ENCODE measurements at places on chromosomes 3 and 15.

- H3K4me1 ChIP-seq, result peaks cover 31% of the 10 kb centered on the region
- DNase-seq, result no peak
- peaks cover 10% of the 10 kb centered on the region for H3K36me3 ChIP-seq
- H3K27ac ChIP-seq, result no peak overlapping the region
- no peak overlapping the region for H3K4me3 ChIP-seq
- no peaks in the 10 kb centered on the region for H3K27me3 ChIP-seq
Measured at GRCh38 chr3:128445357-128445756, 21.3 kb downstream of the DNAJB8 start.

DNA sequence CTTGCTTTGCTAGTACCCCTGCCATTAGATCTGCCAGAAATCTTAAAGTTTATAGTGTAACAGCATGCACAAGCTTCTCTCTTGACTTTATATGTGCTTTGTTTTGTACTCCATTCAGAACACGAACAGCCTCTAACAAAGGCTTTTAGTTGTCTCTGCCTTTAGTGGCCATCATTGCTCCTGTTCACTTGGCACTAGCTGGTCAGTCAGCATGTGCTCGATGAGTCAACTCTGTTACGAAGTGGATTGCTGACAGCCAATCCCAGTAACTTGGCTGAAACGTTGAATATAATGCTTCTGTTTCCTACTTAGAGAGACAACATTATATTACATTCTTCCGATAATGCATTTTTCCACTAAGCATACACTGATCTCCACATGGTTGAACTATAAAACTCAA lies 349.2 kb downstream of the NAALADL2 start:
- H3K4me3 ChIP-seq, result no peak overlapping the region
- H3K4me1 ChIP-seq, result no peaks in the 10 kb centered on the region
- H3K27ac ChIP-seq, result no peak overlapping the region
- no peaks in the 10 kb centered on the region for H3K36me3 ChIP-seq
- no peak for DNase-seq

DNA sequence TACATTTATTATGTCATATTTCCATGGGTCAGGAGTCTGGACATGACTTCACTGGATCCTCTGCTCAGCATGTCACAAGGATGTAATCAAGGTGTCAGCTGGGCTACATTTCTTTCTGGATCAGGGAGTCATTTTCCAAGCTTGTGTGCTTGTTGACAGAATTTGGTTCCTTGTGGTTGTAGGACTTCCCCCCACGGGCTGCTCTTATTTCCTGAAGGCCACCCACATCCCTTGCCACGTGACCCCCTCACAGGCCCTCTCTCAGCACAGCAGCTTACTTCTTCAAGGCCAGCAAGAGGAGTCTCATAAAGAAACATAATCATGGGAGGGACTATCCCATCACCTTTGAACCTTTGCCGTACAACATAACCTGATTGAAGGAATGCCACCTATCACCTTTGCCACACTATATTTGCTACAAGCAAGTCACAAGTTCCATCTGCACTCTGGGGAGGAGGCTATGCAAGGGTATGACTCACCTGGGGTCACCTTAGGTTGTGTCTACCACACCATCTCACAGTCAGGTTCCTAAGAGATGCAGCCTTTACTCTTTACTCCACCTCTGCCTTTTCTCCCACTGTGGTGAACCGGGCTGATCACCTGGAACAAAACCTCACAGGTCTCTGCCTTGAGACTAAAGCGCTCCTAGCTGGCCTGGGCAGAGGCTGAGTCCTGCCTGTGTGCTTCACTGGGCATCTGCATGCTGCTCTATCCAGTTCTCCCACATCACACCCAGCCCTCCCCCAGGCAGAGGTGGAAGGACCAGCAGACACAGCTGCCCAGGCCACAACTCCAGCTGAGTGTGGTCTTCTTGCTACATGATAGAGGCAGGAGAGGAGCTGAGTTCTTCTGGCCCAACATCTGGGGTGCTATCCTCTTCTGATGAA lies 13.5 kb downstream of the RAB6B start:
- H3K36me3 ChIP-seq, result no peaks in the 10 kb centered on the region
- no peaks in the 10 kb centered on the region for H3K27me3 ChIP-seq
- H3K4me3 ChIP-seq, result no peak overlapping the region
- H3K27ac ChIP-seq, result peak overlapping the region; percentile 30

DNA sequence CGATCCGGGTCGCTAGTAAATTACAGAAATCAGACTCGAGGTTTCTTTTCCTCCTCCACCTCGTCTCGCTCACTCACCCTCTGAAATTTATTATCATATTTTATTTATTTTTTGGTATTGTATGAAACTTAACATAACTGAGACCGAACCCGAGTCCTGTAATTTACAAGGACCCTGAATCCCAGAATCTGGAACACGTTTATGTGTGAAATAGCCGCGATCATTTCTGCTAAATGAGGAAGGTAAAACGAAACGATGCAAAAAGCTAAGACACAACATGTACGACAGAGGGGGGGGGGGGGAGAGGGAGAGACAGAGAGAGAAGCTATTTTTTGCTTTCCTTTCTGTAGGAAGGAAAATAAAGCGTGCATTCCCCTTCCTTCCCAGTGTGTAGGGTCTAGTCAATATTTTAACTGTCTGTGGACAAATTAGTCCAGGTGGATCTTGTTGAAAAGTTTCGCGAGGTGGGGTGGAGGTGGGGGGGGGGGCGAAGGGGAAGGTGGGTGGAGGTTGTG lies 1.6 kb downstream of the BBX start:
- H3K27me3 ChIP-seq, result no peaks in the 10 kb centered on the region
- peaks cover 30% of the 10 kb centered on the region for H3K4me1 ChIP-seq
- H3K4me3 ChIP-seq, result peak overlapping the region; percentile 94
- peak overlapping the region; percentile 92 for H3K27ac ChIP-seq
- H3K36me3 ChIP-seq, result peaks cover 9% of the 10 kb centered on the region

DNA sequence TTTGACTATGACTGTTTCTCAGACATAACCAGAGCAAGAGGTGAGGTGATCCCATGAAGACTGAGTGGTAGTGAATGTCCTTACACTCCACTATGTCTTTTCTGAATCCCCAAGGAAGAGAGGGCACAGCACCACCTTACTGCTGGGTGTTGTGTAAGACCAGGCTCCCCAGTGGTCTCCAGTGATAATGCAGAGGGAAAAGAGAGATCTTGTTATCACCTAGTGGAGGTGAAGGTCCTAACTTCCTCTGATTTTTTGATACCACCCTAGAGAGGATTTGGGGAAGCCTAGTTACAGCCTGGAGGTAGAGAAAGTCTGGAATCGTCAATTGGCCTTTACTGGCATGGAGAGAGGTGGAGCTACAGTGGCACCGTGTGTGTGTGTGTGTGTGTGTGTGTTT lies 288.0 kb upstream of the BCHE start:
- H3K27me3 ChIP-seq, result no peaks in the 10 kb centered on the region
- no peaks in the 10 kb centered on the region for H3K36me3 ChIP-seq
- H3K27ac ChIP-seq, result no peak overlapping the region

- DNase-seq, result peak; percentile 37
- H3K36me3 ChIP-seq, result no peaks in the 10 kb centered on the region
- peak overlapping the region; percentile 77 for H3K4me3 ChIP-seq
- H3K4me1 ChIP-seq, result peaks cover 22% of the 10 kb centered on the region
- H3K27ac ChIP-seq, result peak overlapping the region; percentile 57
Measured at GRCh38 chr3:53161450-53161819, 426 bp downstream of the PRKCD start.

All from activated CD4-positive, alpha-beta memory T cell treated with anti-CD3 and anti-CD28 coated beads for 36 hours (primary cell).